Stimulated activated CD8-positive, alpha-beta memory T cell treated with anti-CD3 and anti-CD28 coated beads, Interleukin-7, amount 100 ng/mL, for 1 hour (primary cell): ENCODE measurements at places on chromosomes 11 and 22.

- no peak for DNase-seq
These were observed 23.8 kb downstream of the CAPRIN1 start for GRCh38 chr11:34075178-34075820.

DNA sequence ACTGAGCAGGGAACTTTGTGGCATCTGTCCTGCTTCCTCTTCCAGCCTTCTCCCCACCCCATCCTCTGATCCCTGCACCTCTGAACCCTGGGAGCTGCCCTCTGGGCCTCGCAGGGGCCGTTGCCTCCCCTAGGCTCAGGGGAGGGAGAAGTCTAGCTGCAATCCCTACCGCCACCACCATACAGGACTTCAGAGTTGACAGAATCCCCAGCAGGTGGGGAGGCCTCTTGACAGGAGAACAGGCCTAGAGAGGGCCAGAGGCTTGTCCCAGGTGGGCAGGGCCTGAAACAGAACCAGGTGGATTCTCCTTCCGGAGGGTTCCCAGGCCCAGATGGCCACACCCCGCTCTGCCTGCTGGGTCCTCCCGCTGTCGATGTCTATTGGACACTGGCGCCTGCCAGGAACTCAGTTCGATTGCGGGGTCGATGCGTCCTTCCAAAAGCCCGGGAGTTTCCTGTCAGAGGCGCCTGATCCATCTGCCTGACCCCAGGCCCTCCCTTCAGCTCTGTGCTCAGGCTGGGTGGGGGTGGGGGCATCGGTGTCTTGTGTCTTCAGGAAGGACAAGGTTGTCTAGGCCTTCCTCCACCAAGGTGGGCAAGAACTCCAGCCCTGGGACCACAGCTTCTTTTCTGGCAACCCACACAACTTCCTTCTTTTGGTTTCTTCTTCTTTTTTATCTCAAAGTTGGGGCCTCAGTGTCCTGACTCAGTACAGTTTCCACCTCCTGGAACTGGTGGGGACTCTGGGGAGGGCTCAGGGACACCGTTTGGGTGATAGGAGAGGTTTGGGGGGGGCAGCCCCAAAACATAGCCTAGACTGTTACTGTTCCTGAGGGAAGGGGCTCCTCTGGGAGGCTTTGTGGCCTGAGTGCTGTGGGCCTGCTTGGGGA lies 6.4 kb downstream of the STARD10 start:
- DNase-seq = no peak

- DNase-seq = no peak
These were observed 67.7 kb upstream of the CLNS1A start for GRCh38 chr11:77705195-77705875.

DNA sequence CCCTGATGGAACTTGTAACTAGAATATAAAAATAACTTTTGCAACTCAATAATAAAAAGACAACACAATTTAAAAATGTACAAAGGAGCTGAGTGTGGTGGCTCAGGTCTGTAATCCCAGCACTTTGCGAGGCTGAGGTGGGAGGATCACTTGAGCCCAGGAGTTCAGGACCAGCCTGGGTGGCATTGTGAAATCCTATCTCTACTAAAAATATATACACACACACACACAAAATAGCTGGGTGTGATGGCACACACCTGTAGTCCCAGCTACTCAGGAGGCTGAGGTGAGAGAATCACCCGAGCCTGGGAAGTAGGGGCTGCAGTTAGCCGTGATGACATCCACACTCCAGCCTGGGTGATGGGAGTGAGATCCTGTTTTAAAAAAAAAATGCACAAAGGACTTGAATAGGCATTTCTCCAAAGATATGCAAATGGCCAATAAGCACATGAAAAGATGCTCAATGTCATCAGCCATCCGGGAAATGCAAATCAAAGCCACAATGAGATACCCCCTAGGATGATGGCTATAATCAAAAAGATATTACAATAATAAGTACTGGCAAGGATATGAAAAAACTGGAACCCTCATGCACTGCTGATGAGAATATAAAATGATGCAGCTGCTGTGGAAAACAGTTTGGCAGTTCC lies 59.8 kb upstream of the SEPTIN5 start:
- no peak for DNase-seq

- DNase-seq = no peak
These were observed 47.1 kb upstream of the UCP3 start for GRCh38 chr11:74055938-74056337.
